ENCODE measurements at places on chromosomes 5 and 9. TPM values are rescaled to one million over a fixed set of nuclear protein-coding genes. Genes with fewer than 3 reads are reported as not detected.

Gene SH3TC2
- total RNA-seq, result 9.5 TPM

Gene STPG3
- not detected for total RNA-seq

Gene SPARC
- 1,916 TPM for total RNA-seq

Gene KLF9
- total RNA-seq, result 55.9 TPM

Gene PCDHB11
- total RNA-seq, result 0.44 TPM

Gene WNT8A
- total RNA-seq, result not detected

Gene PCDHB10
- total RNA-seq, result 0.66 TPM

Gene TAF11L10
- not detected for total RNA-seq

Gene MARCHF11
- total RNA-seq, result not detected

Gene TMEM215
- total RNA-seq, result not detected

Measured in aortic smooth muscle cell (primary cell).